Stimulated activated CD4-positive, alpha-beta T cell treated with anti-CD3 and anti-CD28 coated beads, Interleukin-12 subunit alpha, Interleukin-12 subunit beta, amount 100 ng/mL, for 4 hours (primary cell): ENCODE measurements at places on chromosomes 3 and 15.

GRCh38 chr3:61526308-61526707, 35.1 kb upstream of the PTPRG start:
- no peak for DNase-seq

GRCh38 chr3:123285931-123286307, 84.2 kb downstream of the SEC22A start:
- no peak for DNase-seq

DNA sequence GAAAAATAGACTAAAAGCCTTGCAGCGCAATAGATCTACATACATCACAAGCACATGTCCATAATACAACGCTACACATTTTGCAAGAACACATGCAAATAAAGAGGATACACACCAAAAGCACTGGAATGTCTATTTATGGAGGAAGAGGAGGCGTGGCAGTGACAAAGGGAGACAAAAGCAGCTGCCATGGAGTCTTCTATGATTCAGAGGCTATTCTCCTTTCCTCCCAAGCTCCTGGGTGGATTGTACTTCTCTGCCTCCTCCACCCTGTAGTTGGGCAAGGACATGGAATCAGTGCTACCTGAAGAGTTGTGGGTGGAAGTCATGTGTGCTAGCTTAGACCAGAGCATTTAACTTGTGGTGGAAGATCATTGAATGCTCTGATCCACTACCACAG, 57.9 kb upstream of the ABHD2 start:
- no peak for DNase-seq

DNA sequence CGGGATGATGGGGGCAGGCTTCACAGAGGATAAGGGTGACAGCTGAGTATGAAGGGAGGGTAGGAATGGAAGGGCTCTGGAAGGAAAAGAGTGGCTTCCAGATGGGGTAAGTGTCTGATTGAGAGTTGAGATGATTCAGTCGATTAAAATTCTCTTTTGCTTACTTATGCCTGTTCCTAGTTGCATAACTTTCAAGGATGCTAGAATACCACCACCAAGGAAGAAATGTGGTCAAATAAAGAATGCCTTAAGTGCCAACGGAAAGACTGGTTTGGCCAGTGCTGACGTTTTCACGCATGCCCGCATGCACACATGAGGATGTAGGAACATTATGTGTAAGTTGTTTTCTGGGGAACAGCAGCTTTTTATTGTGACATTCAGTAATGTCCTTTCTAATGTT, 263.4 kb upstream of the WNT5A start:
- DNase-seq = no peak

- DNase-seq = no peak
These were observed 65.6 kb downstream of the COL6A6 start for GRCh38 chr3:130582457-130583153.

- no peak for DNase-seq
These were observed 596.6 kb downstream of the GBE1 start for GRCh38 chr3:81164806-81165205.
